ENCODE measurements at places on chromosomes 1 and 21. TPM values are rescaled to one million over a fixed set of nuclear protein-coding genes. Genes with fewer than 3 reads are reported as not detected.

DNA sequence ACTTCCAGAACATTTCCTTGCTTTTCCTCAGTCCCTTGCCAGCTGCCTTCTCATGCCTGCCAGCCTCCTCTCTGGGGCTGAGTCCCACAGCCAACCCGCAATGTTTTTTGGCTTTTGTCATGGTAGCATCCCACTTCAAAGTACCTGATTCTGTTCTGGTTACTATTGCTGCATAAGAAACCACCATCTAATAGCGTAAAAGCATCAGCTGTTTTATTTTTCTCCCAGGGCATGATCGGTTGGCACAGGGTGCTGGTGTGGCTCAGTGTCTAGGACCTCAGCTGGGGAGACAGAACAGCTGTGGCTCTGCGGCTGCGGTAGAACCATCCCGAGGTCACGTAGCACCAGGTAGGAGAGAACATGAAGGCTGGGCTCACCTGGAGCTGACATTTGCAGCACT, 8.9 kb upstream of the PRMT2 start:
- DNase-seq = no peak

DNA sequence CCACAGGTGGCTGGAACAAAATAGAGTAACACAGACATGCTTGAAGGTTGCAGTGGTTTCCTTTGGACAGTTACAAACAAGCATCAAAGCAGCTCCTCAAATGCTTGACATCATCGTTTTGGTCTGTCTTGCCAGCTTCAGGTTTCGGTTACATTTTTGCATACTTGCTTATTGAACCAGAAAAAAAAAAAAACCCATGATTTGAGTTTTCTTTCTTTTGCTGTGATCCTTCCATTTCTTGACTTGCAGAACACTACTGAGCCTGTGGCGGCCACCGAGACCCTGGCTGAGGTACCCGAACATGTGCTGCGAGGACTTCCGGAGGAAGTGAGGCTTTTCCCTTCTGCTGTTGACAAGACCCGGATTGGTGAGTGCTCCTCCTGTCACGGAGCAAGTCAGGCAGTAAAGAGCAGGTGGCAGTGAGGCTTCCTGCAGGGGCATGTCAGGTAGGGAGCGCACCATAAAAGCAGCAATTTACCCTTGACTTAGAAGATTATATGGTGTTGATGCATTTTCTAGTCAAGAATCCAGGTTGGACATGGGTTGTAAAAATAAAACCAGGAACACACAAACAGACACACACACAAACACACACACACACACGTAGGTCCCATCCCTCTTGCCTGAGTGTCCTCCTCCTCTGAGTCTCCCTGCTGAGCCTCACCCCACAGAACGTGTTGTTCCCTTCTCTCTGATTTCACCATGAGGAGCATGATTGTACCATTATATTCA, 30.9 kb downstream of the PRDM2 start:
- peak; percentile 47 for DNase-seq

GRCh38 chr1:93988634-93989350, 79.6 kb upstream of the GCLM start:
- DNase-seq = no peak

- DNase-seq = no peak
Measured at GRCh38 chr1:6447016-6447817, 18.8 kb downstream of the TNFRSF25 start.

DNA sequence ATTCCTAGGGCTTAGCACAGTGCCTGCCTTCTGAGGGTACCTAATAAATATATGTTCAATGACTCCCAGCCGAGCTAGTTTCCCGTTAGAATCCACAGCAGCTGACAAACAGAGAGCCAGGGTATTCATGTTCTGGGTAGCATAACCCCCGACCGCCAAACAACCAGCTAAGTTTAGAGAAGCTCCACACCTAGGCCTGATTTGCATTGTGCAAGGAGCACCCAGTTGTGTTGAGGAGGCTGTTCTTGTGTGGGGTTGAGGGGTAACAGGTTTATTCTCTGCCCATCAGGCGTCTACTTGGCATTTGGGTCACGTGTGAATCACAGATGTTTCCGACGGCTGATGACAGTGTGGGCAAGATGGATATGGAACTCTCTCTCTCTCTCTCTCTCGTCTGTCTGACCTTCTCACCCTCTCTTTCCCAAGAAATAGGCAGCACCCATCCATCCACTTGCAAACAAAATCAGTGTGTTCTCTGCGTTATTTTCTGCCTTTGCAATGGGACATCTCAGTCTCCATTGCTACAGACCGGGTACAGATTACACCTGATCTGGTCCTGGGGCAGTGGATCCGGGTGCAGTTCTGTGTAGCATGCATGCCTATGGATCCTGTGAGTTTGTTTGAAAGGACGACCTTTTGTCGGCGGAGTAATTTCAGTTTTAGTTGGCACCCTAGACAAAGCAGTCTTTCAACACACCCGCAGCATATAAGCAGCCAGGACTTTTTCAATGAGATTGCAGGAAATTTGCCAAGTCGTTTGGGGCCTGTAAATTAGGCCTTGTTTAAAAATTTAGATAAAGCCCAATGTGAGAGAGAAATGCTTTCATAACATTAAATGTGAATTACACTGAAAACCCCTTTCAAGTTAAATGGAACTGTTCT, 29.4 kb downstream of the KAZN start:
- no peak for DNase-seq

DNA sequence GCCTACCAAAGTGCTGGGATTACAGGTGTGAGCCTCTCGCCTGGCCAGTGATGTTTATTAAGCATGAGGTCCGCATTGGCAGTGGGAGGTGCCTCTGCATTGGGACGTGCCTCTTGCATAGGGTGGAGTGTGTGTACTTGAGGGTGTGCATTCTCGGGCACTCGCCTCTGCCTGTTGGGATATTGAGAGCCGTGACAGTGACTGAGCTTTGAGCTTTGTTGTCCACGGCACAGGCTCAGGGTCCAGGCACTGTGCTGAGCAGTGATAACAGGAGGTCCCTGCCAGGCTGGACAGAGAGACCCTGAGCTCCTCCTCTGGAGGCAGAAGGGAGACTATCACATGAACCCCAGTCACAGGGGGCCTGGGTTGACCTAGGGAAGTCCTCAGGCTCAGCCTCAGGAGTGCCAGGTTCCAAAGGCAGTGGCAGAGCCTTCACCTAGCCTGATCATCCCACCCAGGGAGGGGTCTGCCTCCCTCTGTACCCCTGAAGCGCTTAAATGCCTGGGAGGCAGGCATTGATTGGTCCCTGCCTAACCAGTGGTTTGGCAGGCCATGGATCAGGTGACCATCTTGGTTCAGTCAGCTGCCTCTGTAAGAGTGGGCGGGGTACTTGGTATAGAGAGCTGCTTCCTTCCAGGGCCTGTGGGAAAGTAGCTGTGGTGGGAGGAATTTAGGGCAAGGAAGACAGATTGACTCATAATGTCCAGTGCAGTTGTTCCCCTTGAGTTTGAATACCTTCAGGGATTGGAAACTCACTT, 213.8 kb upstream of the TMEM51 start:
- DNase-seq = peak; percentile 47

GRCh38 chr1:206568779-206569352, 43.4 kb downstream of the EIF2D start:
- DNase-seq = no peak

DNA sequence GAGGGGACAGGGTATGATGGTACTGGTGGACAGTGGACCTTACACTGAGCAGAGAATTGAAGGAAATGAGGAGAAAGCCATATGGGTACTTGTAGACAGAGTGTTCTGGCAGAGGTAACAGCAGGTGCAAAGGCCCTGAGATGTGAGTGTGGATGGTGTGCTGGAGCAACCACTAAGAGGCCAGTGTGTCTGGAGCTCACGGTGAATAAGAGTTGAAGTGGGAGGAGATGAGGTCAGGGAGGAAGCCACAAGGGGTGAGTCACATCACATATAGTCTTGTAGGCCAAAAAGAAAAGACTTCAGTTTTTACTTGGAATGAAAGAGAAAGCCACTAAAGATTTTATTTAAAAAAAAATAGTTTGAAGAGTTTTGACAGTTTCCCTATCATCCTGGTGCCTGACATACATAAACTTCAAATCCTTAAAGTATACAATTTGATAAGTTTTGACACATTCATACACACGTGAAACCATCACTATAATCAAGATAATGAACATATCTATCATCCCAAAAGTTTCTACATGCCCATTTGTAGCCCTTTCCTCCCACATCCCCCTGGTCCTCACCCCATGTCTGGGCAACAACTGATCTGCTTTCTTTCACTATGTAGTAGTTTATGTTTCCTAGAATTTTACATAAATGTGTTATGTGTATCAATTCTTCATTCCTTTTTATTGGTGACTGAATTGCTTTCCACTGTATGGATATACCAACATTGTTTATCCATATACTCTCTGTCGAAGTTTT, 148.4 kb downstream of the GPATCH2 start:
- peak; percentile 86 for DNase-seq

TRNAU1AP gene
- 17.7 TPM for total RNA-seq

TIE1 gene
- 749 TPM for total RNA-seq

C1orf210 gene
- total RNA-seq = not detected

BRINP3 gene
- total RNA-seq = not detected

AKNAD1 gene
- total RNA-seq = 0.22 TPM

FALEC gene
- not detected for total RNA-seq
